ENCODE measurements at places on chromosomes 7 and 10.

DNA sequence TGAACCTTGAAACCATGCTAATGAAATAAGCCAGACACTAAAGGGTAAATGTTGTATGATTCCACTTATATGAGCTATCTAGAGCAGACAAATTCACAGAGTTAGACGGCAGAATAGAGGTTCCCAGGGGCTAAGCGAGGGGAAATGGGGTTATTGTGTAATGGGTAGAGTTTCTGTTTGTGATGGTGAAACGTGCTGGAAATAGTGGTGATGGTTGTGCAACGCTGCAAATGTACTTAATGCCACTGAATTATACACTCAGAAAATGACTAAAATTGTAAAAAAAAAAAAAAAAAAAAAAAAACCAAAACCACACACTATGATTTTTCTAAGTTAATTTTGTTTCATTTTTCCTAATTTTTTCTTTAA is 30.0 kb downstream of the SFXN4 start:
- peak; percentile 23 for DNase-seq

- DNase-seq: no peak
Measured at GRCh38 chr10:123027861-123028260, 19.1 kb downstream of the ACADSB start.

- DNase-seq: no peak
Measured at GRCh38 chr7:26696161-26696560, 168.2 kb downstream of the SKAP2 start.

DNA sequence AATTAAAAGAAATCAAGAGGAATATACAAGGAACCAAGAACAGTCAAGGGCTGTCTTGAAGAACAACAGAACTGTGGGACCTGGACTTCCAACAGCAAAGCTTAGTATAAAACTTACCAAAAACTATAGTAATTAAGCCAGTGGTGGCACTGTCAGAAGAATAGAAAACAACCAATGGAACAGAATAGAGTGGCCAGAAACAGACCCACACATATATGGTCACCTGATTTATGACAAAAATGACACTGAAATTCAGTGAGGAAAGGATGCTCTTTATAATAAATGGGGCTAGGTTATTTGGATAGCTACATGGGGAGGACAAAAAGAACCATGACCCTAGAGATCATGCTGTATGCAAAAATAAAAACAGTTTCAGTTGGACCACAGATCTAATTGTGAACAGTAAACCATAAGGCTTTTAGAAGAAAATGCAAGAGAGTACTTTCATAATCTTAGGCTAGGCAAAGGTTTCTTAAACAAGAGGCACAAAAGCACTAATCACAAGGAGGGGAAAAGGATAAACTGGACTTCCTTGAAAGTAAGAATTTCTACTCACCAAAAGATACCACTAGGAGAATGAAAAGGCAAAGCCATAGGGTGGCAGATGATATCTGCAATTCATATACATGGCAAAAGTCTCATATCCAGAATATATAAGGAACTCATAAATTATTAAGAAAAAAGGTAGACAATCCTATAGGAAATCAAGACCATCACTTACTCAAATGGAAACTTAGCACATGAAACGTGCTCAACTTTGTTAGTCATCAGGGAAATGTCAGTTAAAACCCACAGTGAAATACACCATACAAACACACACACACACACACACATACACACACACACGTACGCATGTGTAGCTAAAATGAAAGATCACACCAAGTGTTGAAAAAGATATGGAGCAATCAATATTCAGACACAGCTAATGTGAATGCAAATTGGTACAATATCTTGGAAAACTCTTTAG is 20.8 kb downstream of the HYCC1 start:
- DNase-seq: no peak

- DNase-seq: no peak
Measured at GRCh38 chr7:116447436-116447835, 52.1 kb upstream of the CAV2 start.

DNA sequence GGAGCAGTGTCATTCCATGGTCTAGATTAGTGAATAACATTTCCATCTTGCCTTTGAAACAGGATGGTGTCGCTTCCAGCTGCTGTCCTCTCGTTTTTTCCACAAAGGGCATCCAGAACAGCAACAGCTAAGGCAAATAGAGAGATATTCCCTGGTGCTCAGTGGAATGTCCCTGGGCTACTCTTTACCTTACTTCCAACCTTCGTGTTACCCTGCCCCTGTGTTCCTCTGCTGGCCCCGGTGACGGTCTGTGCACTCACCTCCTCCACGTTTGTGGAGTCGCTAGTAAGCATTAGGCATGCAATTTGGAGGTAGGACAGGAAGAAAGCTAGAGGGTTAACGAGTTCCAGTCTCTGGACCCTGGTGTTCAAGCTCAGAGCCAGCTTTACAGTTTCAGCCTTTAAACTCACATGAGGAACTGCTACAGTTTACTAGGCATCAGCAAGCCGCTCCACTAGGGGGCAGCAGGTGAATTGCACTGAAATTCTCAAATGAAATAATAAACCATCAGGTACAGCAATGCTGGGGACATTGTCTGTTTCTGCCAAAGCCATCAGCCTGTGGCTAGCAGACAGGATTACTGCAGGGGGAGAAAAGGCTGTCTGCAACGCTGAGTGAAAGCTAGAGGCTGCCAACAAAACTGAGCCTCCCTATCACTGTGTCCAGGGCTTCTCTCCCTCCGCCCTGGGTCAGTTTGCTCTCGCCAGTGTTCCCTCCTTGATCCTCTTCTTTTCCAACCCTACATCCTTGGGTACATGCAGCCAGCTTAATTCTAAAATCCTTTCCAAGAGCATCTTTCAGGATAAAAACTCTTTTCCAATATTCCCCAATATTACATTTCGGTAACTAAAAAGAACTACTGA is 9.0 kb downstream of the MRPL32 start:
- DNase-seq: peak; percentile 68

- no peak for DNase-seq
Measured at GRCh38 chr7:152594801-152595200, 81.1 kb downstream of the XRCC2 start.

DNA sequence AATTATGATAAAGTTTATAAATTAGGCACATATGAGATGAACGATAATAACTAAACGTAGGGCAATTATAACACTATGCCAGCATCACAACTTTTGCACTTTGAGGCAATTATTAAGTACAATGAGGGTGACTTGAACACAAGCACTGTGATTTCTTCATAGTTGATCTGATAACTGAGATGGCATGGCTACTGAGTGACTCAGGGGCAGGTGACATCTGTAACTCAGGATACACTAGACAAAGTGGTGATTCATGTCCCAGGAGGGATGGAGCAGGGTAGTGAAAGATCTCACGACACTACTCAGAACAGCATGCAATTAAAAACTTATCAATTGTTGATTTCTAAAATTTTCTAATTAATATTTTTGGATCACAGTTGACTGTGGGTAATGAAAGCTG is 98.3 kb upstream of the ARHGAP21 start:
- no peak for DNase-seq

DNA sequence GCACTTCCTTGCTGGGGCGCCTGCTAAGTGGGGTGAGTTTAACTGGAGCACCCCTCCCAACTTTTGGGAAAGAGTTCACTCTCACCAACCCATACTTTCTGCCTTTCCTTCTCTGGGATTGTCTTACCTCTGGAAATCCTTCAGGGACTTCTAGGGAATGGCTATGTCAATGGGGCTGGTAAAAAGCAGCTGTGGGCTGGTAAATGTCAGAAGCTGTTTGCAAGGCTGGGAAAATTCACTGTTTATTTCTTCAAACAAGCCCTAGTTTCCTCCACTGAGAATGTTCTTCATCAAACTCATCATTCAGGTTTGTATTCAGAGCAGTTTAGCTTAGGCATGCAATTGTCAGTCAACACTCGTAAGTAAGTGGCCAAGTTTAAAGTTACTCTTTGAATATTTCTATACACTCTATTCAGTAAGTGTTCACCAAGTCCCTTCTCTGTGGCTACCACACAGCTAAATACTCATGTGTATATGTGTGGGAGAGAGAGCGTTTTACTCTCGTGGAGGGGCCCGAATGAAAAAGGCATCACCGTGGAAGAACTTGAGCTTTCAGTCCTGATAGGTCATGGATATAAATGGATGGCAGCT is 654.8 kb downstream of the LRMDA start:
- no peak for DNase-seq

DNA sequence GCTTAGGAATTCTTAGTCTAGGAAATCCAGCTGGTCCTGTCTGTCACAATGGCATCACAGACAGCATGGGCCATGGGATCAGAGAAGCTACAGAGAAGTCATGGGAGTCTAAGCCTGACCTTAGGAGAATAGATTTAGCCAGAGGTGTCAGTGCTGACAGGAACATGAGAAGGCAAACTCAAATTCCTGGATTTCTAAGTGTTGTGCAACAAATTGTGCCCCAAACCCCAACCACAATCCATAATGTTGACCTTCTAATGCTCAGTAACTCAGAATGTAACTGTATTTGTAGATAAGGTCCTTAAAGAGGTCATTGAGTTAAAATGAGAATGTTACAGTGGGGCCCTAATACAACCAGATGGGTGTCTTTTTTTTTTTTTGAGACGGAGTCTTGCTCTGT is 95.9 kb upstream of the RHOBTB1 start:
- DNase-seq: no peak

- no peak for DNase-seq
Measured at GRCh38 chr10:17161775-17162174, 32.2 kb upstream of the CUBN start.

DNA sequence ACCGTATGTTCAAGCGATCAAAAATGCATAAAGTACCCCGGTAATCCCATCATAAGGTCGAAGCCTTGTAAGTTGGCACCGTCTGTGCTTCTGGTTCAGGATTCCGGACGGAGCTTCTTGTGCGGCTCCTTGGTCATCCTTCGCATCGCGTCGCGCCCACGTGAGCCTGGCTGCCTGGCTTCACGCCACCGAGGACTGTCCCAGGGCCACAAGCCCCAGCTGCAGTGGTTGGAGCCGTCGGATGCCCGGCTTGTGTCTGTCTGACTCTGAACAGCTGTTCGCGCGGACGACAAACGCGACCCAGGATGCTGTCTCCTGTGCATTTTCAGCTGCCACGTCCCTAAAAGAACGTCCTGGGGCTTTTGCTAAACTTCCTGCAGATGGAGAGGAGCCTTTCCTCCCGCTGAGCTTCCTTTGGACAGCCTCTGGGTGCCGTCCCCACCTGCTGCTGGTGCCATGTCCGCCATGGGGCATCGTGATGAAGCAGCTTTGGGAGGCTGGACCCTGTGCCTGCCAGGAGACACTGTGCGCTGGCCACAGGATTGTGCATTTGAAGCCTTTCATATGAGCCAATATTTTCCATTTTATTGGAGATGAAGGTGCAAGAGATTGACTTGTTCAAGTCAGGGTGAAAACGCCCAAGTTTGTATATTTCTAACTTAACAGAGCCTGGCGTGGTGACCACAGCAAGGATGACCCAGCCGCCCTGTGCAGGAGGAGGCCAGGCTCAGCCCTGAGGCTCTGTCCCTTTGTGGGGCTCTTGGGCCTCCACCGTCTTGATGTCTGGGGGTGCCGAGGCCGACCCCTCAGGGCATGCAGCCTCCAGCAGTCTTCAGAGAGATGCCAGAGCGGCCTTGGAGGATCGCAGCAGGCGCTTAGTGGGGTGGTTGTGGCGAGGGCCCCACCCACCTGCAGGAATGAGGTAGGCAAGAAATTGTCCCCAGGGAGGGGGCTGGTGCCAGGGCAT is 6.7 kb upstream of the JAKMIP3 start:
- no peak for DNase-seq

DNA sequence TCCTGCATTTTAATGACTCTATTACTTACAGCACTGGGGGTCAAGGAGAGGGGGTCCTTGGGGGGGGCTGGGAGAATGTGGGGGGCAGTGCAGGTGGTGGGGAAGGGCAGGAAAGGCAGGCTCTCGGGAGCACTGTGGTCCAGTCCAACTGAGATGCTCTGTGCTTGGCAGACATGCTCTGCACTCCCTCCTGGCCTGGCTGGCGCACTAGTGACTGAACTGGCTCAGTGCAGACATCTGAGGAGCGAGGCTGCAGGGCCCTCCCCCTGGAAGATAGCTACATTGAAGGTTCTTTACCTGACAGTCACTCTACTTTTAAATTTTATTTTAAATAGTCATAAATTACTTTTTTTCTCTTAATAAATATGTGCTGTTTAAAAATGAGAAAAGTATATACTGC is 105.7 kb downstream of the NEURL1 start:
- DNase-seq: no peak

DNA sequence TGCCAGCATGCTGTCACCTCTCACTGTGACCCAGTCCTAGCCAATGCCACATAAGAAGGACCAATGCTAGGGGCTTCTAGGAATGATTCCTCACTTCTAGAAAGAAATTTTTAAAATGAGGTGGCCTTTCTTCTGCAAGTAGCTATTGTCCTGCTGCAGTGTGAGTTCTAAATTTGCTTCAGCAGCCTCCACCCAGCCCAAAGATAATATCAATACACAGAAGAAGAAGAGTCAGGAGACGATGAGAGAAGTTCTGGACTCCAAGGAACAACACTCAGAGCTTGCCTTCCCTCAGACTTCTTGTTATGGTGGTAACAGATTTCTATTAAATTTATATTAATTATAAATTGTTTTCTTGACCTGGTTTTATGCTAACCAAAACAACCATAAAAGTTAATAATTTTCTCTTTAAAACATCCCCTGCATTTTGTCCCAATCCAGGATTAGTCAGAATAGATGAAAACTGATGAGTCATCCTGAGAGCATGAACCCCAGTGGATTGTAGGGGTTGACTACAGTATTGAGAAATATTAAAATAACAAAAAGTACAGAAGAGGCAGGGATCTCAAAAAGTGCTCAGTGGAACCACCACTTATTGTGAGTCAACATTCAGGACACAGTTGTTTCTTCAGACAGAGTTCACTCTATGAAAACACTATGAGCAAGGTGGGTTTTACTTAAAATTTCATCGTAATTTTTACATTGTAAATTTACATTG is 29.6 kb upstream of the AKR1C2 start:
- no peak for DNase-seq

GRCh38 chr7:148964483-148965267 is 63.6 kb downstream of the PDIA4 start:
- no peak for DNase-seq

DNA sequence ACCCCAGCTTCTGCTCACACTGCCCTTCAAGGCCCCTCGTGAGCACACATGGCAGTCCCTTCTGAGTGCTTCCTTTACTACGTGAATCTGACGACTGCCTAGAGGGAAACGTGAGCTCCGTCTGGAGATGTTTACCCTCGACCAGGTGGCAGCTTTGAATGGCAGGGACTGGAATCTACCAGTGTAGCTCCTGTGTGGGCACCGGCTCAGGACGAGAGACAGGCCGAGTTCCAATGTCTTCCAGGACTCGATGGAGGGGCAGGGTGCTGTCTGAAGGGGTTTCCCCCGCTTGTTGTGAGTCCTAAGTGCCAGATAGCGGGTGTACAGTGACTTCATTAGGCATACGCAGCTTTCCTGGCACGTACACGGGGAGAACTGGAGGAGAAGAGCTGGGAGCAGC is 229.9 kb downstream of the ADARB2 start:
- DNase-seq: no peak

- no peak for DNase-seq
Measured at GRCh38 chr10:75115137-75115536, 3.7 kb downstream of the SAMD8 start.

DNA sequence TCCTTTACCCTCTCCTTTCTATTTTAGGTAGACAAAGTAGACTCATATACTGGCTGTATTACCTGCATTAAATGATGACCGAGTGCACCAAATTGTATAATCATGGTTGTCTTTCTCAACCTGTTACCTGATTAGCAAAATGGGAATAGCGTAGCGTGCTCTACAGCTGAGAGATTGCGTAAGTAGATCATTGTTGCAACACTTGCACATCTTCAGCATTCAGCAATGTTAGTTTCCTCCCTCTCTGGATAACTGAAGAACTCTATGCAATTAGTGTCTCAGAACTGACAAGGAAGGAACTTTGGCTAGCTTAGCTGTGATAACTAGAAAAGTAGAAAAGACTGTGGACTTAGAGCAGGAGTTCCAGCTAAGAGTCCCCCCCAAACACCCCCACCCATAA is 787.4 kb downstream of the PHTF2 start:
- DNase-seq: no peak

All from CD4-positive, alpha-beta T cell treated with Interleukin-4 for 1 hour (primary cell).